CD4-positive, alpha-beta memory T cell (primary cell): ENCODE measurements at places on chromosomes 12 and 14.
A peak's percentile ranks its signal among the peaks of the same experiment; 100 is the strongest.

GRCh38 chr14:66254038-66254437, 232.1 kb upstream of the CCDC196 start:
- no peak for DNase-seq

- no peak for DNase-seq
Measured at GRCh38 chr12:56775638-56776037, 12.5 kb downstream of the HSD17B6 start.

DNA sequence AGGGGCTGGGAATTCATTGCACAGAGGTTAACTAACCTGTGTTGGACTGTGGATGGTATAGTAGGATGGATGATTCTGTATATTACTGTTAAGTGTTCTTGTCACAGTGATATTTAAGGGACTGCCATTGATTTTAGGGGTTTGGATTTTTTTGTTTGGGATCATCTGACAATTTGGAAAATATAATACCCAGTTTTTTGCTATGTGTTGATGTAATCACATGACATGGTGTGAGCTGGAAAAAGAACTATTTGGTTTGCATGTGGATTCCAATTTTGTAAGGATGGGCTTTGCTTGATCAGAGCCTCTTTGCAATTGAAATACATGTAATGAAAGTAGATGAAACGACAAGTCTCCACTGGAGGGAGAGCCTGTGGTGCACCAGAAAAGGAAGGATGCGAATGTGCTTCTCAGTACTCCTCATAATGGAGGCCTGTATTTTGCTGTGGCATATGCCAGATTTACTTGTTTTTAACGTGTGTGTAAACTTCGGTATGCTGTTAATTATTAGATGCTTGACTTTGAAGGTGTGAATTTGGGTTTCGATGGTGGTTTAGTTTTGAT, 2.7 kb downstream of the DYRK2 start:
- DNase-seq: peak; percentile 55

- DNase-seq: no peak
Measured at GRCh38 chr12:19775241-19775640, 335.9 kb downstream of the AEBP2 start.

DNA sequence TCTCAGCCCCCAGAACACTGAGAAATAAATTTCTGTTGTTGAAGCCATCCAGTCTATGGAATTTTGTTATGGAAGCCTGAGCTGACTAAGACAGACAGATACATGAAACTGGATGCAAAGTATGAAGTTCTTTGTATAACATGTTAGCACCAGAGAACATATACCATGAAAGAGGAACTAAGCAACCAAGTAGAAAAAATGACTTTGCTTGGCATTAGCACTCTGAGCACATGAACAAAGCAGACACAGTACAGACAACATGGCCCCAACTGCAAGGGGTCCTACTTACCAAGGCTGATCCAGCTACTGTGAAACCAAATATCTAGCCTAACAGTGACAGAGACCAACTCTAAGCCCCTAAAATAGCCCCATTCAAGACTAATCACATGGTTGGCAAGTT, 13.8 kb downstream of the EXOC5 start:
- no peak for DNase-seq

- DNase-seq: no peak
Measured at GRCh38 chr14:26444822-26445221, 153.0 kb downstream of the NOVA1 start.

- no peak for DNase-seq
Measured at GRCh38 chr14:58744801-58745394, 107.1 kb downstream of the DACT1 start.

DNA sequence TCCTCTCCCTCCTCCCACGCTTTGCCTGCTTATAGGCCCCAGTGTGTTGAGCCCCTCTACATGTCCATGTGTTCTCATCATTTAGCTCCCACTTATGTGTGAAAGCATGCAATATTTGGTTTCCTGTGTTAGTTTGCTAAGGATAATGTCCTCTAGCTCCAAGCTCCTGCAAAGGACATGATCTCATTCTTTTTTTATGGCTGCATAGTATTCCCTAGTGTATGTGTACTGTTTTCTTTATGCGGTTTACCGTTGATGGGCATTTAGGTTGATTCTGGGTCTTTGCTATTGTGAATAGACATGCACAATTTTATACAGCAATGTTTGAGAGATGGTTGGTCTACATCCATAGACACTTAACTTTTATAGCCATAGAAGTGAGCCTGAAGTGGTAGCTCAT, 5.1 kb downstream of the RESF1 start:
- DNase-seq: no peak

DNA sequence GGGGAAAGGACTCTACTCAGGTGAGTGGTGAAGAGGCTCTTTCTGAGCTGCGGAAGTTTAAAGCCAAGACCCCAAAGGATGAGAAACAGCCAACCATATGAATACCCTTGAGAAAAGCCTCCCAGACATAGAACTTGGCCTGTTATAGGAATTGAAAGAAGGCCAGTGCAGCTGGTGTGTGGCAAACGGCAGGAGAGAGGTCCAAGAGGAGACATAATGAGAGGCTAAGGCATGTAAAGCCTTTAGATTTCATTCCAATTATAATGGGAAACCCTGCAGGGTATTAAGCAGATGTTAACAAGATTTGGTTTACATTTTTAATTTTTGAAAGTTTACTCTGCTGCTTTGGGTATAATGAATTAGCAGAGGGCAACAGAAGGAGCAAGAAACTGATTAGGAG, 552.1 kb upstream of the FBXO33 start:
- no peak for DNase-seq

DNA sequence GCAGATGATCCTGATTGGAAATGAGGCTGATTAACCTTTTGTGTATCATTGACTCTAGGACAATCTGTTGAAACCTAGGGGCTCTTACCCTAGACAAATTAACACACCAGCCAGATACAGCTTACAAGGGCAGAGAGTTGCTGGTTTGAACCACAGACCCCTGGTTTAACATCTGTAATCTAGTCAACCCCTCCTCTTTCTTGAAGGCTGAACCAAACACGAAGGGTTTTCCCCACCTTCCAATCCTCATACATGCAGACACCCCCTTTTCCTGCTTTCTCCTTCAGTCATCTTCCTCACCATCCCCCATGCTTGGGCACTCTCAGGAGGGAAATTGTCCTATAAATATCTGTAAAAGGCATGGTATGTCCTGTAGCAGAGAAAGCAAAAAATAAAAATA, 126.0 kb upstream of the HIF1A start:
- DNase-seq: no peak

GRCh38 chr12:56103066-56103711, 1.2 kb upstream of the PA2G4 start:
- peak; percentile 44 for DNase-seq

GRCh38 chr14:50667996-50668825, at the start of gene SAV1:
Gene SAV1, minus strand, starts transcription at chr14:50668306. Its CDS starts 339 bp downstream, at chr14:50667967.
- peak; percentile 48 for DNase-seq

DNA sequence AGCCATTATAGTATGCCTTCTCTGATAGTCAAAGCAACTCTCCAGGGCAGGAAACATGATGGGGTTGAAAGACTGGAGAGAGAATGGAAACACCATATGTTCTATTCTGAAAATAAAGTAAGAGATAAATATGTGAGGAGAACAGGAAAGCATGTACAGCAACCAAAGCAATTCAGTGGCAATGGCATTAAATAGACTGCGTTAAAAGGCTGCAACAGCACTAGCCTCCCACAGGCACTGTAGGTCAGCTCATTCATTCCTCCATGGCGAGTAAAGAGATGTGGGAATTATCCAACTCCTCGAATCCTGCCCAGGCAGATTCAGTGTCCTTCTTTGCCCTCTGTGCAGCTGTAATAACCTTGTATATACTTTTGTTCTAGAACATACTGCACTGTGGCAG, 43.8 kb downstream of the ANO6 start:
- no peak for DNase-seq
